D721Med (cell line): ENCODE measurements at places on chromosomes 1 and 21.

DNA sequence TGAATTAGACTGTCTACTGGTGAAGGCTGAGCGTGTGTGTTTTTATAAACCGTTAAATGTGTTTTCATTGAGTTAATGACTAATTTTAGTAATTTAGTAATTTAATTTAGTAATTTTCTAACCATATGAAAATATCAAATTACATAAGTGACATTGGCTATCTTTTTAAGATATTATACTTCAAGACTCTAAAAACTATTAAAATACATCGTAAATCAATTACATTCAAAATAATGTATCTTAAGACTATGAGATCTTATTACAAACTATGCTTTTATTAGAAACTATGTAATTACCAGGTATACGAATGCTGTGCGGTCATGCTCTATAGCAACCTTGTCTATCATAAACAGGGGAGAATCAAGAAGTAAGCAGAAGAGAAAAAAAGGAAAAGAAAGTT, 21.6 kb downstream of the MAP3K21 start:
- no peak for DNase-seq

DNA sequence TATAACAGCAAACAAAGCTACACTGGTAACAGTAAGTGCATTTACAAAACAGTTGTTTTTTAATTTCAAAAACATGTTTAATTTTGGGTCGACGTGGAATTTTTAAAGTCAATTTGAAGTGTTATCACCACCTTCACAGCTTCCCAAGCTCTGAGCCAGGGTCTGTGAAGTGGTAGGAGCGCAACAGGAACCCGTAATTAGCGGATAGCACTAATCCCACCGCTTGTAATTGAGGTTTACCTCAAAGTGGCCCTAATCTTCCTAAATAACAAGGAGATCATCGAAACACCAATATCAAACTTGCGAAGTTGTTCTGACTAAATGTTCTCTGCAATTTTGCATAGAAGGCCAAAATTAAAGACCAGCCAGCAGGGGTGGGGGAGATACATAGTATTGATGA, 18.8 kb downstream of the LBR start:
- DNase-seq, result peak; percentile 75

GRCh38 chr1:200448034-200448762, 38.4 kb upstream of the ZNF281 start:
- no peak for DNase-seq

DNA sequence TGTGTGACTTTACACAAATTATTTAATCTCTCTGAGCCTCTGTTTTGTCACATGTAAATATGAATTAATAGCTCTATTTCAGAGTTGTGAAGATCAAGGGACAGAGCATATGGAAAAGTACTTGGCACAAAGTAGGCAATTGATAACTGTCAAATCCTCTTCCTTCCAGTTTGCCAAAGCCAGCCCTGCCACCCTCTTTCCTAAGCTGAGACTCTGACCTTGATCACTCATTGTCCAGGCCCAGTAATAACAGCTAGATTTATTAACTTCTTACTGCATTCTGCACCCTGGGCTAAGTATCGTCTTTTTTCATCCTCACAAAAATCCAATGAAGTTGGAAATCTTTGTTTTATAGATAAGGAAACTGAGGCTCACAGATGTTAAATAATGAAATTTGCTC, 70.8 kb upstream of the ATP1A1 start:
- DNase-seq, result no peak

DNA sequence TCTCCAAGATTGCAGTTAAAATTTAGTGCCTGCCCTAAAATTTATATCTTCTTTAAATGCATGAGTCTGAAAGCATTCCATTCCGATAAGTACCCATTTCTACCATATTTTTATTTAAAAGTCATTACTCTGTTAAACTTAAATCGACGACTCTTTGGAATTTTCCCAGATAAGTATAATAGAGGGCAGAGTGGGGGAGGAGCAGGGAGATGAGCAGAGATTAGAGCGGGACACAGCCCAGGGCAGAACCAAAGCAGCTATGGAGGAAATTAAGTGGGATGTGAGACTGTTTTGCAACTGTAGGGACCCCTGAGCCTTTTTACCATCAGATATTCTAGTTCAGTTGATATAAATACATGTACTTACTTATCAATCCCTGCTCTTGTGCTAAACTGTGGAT, 257.9 kb downstream of the FGGY start:
- DNase-seq, result no peak
